ENCODE measurements at places on chromosomes 5 and 9.

- DNase-seq, result no peak
Measured at GRCh38 chr5:76526950-76527583, 96.1 kb downstream of the F2RL2 start.

DNA sequence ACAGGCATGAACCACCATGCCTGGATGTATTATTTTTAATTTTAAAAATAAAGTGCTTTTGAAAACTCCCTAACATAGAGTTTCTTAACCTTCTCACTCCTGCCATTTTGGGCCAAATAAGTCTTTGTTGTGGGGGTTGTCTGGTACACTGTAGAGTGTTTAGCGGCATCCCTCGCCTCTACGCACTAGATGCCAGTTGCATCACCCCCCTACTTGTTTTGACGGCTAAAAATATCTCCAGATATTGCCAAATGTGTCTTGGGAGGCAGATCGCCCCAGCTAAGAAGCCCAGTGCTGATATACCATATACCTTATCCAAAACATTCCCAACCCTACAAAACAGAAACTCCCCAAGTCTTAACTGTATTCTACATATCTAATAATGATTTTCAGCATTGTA, 54.6 kb downstream of the SCAI start:
- DNase-seq, result no peak

GRCh38 chr5:139494256-139494655, 11.7 kb upstream of the STING1 start:
- no peak for DNase-seq

- no peak for DNase-seq
Measured at GRCh38 chr5:143062379-143062778, 292.2 kb downstream of the ARHGAP26 start.

GRCh38 chr5:136106351-136107031, 26.2 kb upstream of the SMAD5 start:
- no peak for DNase-seq

DNA sequence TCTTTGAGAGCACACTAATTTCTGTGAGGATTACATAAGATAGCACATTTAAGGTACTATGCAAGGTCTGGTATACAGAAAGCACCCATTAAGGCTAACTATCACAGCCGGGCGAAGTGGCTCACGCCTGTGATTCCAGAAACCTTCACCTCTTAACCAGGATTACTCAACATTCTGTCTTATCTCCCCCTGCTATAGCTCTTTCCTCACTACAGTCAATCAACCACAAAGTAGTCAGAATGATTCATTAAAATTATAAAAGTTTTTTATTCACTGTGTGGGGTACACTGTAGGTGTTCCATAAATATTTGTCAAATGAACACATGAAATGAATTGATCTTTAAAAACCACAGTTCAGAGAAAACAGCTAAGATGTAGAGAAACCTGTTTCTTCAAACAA, 48.7 kb downstream of the CHD1 start:
- DNase-seq, result no peak

GRCh38 chr5:916441-917293, 24.0 kb downstream of the TRIP13 start:
- no peak for DNase-seq

- DNase-seq, result no peak
Measured at GRCh38 chr9:133973111-133973790, 18.9 kb downstream of the VAV2 start.

GRCh38 chr9:137057545-137057944, 3.7 kb upstream of the ENTPD2 start:
- DNase-seq, result no peak

DNA sequence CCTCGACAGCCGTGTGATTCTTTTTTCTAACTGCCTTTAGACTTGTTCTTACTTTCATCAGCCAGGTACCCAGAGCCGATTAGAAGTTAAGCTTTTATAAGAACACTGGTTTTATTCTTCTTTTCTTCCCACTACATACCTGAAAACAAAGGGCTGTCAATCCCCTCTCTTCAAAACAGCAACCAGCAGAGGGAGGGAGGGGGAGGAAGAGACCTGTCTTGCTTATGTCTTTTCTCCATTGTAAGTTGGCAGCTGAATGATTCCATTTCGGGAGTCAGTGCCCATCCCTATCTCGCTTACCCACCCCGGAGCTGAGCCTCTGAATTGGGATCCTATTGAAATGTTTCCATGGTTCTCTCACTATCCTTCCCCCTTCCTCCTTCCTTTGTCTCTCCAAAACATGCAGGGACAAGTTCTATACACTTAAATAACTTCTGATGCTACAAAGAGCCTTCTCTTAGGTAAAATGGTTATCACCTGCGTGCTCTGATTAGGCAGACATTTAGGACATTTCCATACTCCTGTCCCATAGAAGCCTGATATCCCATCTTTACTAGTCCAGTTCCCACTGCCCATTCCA, 83.9 kb upstream of the WWC1 start:
- DNase-seq, result no peak

- no peak for DNase-seq
Measured at GRCh38 chr9:136142859-136143214, 24.2 kb upstream of the TMEM250 start.

- DNase-seq, result no peak
Measured at GRCh38 chr9:127143920-127144465, 21.6 kb upstream of the ANGPTL2 start.

DNA sequence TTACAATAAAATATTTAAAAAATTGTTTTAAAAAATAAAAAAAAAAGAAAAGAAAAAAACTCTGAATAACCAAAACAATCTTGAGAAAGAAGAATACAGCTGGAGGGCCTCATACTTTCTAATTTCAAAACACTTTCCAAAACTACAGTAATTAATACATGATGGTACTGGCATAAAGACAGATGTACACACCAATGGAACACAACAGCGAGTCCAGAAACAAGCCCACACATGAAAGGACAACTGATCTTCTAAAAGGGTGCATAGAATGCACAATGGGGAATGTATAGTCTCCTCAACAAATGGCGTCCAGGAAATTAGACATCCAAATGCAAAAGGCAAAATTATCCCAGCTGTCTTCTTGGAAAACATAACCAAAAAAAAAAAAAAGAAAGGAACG, 99.6 kb downstream of the LURAP1L start:
- no peak for DNase-seq

- no peak for DNase-seq
Measured at GRCh38 chr9:128393145-128393775, 22.1 kb downstream of the URM1 start.

Measured in activated CD4-positive, alpha-beta T cell treated with anti-CD3 and anti-CD28 coated beads for 24 hours (primary cell).